ENCODE measurements at places on chromosomes 2 and 18.

GRCh38 chr2:84697895-84698294, 181.6 kb downstream of the DNAH6 start:
- no peak for DNase-seq

- no peak for DNase-seq
These were observed 200.9 kb downstream of the NYAP2 start for GRCh38 chr2:225600444-225600843.

DNA sequence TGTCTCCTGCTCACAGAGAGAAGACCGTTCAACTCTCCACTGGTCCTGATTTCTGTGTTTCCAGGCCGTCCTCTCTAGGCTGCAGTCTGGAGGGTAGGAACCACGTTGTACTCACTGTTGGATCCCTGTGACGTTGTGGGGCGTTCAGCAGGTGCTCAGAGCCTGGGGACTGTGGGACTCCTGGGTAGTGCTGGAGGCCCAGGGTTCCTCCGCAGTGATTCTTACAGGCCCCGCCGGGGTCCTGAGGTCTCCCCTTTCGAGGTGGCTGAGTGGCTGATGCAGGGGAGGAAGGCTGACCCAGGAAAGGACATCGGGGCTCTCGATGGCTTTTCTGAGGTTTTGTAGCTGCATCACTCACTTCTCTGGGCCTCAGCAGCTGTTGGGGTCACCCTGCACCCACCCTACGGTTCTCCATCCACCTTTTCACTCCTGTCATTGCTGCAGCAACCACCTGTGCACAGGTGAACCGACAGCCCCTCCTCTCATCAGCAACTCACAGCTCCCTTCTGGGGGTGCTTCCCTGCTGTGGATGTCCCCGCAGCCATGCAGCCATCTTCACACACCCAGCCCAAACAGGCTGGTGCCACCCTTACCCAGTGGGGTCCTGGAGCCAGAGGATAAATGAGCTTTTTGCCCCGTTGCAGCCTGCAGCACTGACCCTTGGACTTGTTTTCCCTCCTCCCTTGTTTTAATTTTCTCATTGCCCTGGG, 169.6 kb upstream of the HDAC4 start:
- DNase-seq, result no peak

GRCh38 chr18:74790451-74790850, 192.8 kb downstream of the ZNF407 start:
- no peak for DNase-seq

DNA sequence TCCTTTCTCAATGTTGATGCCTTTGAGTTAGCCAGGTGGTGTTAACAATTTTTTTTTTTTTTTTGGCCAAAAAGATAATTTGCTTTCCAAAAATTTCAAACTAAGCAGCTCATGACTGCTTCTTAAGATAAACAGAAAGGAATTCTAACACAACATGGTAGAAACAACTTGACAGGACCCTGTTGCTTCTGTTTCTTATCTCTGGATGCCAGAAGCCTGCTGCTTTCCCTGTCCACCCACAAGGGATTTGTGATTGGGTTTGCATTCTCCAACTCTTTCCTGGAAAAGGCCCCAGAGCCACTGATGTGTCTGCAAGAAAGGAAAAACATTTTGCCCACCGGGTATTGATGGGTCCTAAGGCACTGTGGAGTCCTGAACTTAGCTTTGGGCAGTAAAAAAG, 217.2 kb upstream of the PKDCC start:
- DNase-seq, result no peak

DNA sequence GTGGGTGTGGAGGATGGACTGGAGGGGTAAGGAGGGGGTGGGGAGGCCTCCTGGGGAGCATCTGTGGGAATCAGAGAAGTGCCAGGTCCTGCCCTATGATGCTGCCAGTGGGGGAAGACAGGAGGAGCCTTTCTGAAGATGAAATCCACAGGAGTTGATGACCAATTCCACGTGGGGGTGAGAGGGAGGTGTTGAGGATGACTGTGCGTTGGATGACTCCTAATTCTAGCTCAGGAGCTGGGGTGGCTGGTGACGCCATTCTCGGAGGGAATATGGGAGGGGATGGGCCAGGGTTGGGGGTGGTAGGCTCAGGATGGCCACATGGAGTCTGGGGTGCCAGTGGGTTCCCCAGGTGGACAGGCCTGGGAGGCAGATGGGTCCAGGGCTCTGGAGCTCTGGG, 32.3 kb downstream of the EMX1 start:
- no peak for DNase-seq

GRCh38 chr2:85887566-85888019, 1.2 kb downstream of the ST3GAL5 start:
- DNase-seq, result peak; percentile 47

- DNase-seq, result no peak
These were observed 119.1 kb upstream of the NCK2 start for GRCh38 chr2:105625632-105626031.

GRCh38 chr2:203878063-203878462, 10.5 kb downstream of the CTLA4 start:
- no peak for DNase-seq

GRCh38 chr2:76270096-76270710, 559.5 kb upstream of the GCFC2 start:
- DNase-seq, result no peak

GRCh38 chr2:10301941-10302478, 694 bp upstream of the HPCAL1 start:
- DNase-seq, result no peak

DNA sequence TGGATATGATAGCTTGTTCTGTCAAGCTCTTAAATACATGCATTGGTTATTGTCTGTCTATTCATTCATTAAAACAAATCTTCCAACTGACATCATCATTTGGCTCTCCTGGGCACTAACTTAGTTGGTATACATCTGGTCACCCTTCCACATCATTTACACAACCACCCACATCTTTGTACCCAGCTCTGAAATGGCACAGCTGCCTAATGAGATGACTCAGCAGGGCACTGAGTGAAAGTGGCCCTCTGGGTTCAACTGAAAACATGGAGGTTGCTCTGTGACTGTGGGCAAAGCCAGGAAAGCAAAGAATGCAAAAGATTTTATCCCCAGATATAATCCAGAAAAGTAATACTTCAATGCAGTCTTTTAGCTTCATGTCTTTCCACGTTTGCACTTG, 234.0 kb upstream of the MAP2 start:
- DNase-seq, result no peak

- no peak for DNase-seq
These were observed 275.2 kb downstream of the IRS1 start for GRCh38 chr2:226524381-226524843.

DNA sequence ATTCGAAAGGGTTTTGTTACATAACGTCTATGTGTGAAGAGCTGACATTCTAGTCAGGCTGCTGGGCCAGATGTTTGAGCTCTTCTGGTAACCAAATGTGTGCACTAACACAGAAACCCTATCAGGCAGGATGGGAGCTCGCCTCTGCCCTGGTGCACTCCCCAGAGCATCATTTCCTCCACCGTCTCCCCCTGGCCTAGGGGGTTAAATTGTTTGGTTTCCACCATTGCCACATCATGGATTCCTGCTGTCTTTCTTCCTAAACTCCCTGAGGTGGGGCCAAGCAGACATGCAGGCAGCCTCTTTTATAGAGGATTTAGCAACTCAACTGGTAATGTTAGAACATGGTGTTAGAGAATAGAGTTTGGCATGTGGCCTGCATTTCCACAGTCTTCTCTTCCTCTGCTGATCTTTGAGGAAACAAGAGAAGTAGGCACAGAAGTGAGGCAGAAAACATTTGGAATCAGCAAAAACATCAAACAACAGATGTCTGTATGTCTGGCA, 87.3 kb downstream of the ANTXR1 start:
- no peak for DNase-seq

DNA sequence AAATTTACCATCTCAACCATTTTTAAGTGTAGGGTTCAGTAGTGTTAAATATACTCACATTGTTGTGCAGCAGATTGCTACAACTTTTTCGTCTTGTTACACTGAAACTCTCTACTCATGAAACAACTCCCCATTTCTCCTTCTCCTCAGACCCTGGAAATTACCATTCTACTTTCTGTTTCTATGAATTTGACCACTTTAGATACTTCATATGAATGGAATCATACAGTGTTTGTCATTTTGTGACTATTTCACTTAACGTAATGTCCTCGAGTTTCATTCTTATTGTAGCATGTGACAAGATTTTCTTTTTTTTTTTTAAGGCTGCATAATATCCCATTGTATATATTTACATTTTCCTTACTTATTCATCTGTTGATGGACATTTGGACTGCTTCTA, 203.8 kb downstream of the PLCL1 start:
- DNase-seq, result no peak

- no peak for DNase-seq
These were observed 2.2 kb upstream of the SLC4A5 start for GRCh38 chr2:74345272-74345943.
